ENCODE measurements at places on chromosomes 5 and 9.

DNA sequence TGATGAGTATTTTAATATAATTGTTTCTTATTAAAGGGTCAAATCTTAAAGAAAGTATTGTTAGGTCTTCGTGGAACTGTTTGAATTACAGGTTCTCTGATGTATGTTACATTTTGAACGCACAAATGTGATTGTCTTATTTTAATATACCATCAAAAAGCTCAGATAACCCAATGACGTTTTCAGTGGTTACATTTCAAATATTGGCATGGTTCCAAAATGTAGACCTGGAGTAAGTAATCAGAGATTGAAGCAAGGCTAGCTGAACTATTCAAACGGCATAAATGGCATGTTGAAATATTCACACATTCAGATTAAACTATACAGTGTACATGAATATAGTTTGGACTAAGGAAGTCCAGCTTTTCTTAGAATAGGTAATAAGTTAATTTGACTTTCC is 281.7 kb upstream of the EFNA5 start:
- DNase-seq: no peak

- DNase-seq: no peak
These were observed 13.5 kb downstream of the NFIL3 start for GRCh38 chr9:91410161-91410560.

GRCh38 chr5:32261198-32261597 is 51.5 kb downstream of the MTMR12 start:
- no peak for DNase-seq

DNA sequence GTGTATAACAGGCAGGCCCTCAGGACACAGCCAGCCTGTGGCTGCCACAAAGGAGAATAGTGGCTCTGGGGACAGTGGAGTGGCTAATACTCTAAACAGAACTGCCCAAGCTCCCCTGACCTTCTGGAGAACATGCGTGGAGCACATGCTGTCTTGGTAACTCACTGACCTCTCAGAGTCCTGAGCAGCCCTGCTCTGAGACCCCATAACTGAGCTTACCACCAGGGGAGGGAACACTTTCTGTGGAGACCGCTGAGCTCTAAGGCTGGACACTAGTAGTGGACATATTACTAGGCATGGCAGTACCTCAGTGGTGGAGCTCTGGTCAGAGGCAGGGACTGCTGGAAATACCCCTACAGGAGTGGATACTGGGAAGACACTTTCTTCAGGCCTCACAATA is 60.2 kb upstream of the SPTLC1 start:
- DNase-seq: no peak

GRCh38 chr5:57445705-57446037 is 36.9 kb downstream of the ACTBL2 start:
- DNase-seq: no peak

- no peak for DNase-seq
These were observed 5.6 kb downstream of the FER start for GRCh38 chr5:108753331-108753730.

GRCh38 chr5:142364251-142365145 is 39.7 kb upstream of the SPRY4 start:
- no peak for DNase-seq

- DNase-seq: no peak
These were observed 115.3 kb upstream of the BNC2 start for GRCh38 chr9:16985559-16986348.

- no peak for DNase-seq
These were observed 53.9 kb downstream of the KCNN2 start for GRCh38 chr5:114415760-114416159.
